ENCODE measurements at places on chromosomes 2 and 18.

DNA sequence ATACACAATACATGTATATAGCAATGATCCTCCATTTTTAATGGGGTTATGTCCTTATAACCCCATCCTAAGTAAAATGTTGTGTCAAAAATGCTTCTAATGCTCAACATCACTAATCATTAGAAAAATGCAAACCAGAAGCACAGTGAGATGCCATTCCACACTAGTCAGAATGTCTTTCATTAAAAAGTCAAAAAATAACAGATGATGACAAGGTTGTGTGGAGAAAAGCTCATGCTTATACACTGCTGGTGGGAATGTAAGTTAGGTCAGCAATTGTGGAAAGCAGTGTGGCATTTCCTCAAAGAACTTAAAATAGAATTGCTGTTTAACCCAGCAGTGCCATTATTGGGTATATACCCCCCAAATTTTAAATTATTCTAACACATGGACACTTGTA lies 654.9 kb upstream of the CNTNAP5 start:
- no peak for DNase-seq

DNA sequence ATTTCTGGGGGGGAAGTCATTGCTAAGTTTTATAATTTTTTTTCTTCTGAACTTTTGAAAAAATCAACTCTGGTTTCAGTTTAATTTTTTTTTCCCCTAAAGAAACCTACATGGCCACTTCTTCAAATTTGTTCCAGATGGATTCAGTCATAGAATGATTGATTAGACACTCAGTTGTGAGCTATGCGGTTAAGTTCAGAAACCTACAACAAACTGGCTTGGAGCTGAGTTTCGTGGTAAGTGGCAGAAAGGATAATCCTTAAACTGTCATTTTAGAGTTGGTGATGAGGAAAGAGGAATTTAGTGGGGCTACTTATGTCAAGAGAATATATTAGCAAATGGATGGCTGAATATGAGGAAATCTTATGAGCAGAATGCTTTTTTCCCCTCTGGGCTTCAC lies 23.7 kb downstream of the EFEMP1 start:
- no peak for DNase-seq

GRCh38 chr18:22694954-22695353 lies 238.2 kb upstream of the RBBP8 start:
- no peak for DNase-seq

GRCh38 chr18:1559563-1559962 lies 654.9 kb downstream of the ADCYAP1 start:
- no peak for DNase-seq

- no peak for DNase-seq
These were observed 127.4 kb upstream of the OTX1 start for GRCh38 chr2:62923242-62923641.

GRCh38 chr2:204491528-204491927 lies 53.7 kb upstream of the PARD3B start:
- peak; percentile 64 for DNase-seq
